Kidney (tissue), 22 donors: ENCODE measurements at places on chromosomes 3 and 15. TPM values are rescaled to one million over a fixed set of nuclear protein-coding genes. Genes with fewer than 3 reads are reported as not detected.

SPATA12 gene
- not detected for total RNA-seq

SNRPN gene
- total RNA-seq = 134 TPM

P2RY13 gene
- 2.5 TPM for total RNA-seq

CTXN2 gene
- total RNA-seq = 0.06 TPM

HCN4 gene
- 0.50 TPM for total RNA-seq
